ENCODE measurements at places on chromosomes 13 and 19.

DNA sequence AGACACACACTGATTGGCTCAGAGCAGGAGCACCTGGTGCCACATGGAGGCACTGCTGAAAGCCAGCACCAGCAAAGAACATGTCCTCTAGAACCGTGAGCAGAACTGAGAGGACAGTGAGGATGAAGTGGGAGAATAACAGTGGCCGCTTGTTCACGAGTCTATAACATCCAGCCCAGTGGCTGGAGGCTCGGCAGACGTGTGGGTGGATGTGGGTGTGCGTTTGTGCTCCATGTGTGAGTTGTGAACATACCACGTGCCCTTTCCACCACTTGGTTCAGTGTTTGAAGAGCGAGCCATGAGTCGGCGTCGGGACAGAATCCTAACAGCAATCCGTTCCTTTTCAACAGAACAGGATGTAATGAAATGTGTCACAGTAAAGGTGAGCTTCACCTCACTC, 113.0 kb downstream of the SOX1 start:
- DNase-seq = no peak

DNA sequence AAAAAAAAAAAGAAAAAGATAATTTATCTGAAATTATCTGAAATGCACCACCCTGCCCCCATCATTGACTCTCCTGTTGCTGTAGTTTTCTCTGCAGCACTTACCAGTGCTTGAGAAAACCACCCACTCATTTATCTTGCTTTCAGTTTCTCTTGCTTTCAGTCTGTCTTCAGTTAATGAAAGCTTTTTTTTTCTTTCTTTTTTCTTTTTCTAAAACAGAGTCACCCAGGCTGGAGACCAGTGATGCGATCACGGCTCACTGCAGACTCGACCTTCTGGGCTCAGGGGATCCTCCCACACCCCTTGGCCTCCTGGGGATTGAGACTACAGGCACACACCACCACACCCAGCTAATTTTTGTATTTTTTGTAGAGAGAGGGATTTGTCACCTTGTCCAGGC, 4.3 kb upstream of the ACP5 start:
- DNase-seq = no peak

DNA sequence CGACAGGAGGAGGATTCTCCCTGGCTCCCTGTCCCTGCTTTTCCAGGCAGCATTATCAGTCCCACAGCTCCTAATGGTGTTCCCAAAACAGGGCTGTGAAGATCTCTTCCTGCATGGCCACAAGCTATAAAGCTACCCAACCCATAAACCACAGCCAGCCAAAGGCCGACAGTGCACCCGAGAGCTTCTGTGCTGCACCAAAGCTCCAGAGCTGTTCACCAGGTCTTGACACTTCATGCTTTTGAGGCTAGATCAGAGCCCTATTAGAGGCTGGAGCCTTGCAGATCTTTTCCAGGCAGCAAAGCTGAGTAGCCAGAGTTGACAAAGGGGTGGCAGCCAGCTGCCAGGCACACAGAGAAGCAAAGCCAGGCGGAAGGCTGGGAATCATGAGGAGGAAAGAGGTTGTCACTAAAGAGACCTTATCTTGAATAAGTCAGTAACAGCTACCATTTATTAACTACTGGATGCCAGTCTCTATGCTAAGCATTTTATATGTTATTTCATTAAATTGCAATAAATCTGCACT, 180.4 kb downstream of the KATNAL1 start:
- no peak for DNase-seq

GRCh38 chr19:33638167-33639034, 16.6 kb downstream of the CHST8 start:
- DNase-seq = no peak

GRCh38 chr19:55444646-55445045, 1.5 kb upstream of the SHISA7 start:
- DNase-seq = no peak

DNA sequence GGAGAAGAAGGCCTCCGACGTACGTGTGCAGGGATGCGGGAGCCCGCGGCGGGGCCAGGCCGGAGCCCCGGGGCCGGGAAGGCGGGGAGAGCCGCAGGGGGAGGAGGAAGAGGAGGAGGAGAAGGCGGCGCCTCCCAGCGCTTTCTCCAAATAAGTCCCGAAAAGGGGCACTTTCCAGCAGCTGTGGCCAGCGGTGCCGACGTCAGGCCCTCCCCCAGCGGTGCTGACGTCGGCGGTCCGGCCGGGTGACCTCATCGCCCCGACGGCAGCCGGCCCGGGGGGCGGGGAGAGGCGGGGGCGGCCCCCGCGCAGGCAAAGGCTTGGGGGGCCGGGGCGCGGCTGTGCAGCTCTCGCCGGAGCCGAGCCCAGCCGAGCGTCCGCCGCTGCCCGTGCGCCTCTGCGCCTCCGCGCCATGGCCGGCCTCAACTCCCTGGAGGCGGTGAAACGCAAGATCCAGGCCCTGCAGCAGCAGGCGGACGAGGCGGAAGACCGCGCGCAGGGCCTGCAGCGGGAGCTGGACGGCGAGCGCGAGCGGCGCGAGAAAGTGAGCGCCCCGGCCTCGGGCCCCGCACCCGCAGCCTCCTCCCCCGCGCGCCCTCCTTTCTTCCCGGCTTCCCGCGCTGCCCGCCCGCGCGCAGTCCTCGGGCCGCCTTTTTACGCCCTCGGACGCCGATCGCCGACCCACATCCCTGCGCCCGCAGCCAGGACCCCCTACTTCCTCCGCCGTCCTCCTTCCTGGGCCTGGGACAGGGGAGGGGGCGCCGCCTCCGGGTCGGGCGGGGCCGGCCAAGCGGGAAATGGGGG, at the start of gene TPM4:
TSS of gene TPM4 (plus strand) at position 342 of the 804 bp plus-strand sequence. CDS start at position 413, 71 bp downstream.
- peak; percentile 94 for DNase-seq

DNA sequence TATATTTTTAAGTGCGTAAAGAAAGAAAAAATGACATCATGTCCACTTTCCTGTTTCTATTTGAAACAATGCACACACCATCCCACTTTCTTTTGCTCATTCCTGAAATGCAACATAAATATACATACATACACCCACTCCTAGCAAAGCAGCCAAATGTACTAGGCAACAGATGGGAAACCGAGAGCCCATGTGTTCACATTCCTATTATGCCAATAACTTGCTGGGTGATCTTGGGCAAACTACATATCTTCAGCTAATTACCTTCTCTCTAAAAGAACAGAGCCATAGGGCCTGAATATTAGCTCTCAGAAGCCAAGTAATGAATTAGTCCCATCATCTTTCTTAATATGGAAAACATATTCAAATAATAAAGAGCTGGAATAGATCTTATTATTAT, 610.6 kb upstream of the ATXN8OS start:
- DNase-seq = no peak

DNA sequence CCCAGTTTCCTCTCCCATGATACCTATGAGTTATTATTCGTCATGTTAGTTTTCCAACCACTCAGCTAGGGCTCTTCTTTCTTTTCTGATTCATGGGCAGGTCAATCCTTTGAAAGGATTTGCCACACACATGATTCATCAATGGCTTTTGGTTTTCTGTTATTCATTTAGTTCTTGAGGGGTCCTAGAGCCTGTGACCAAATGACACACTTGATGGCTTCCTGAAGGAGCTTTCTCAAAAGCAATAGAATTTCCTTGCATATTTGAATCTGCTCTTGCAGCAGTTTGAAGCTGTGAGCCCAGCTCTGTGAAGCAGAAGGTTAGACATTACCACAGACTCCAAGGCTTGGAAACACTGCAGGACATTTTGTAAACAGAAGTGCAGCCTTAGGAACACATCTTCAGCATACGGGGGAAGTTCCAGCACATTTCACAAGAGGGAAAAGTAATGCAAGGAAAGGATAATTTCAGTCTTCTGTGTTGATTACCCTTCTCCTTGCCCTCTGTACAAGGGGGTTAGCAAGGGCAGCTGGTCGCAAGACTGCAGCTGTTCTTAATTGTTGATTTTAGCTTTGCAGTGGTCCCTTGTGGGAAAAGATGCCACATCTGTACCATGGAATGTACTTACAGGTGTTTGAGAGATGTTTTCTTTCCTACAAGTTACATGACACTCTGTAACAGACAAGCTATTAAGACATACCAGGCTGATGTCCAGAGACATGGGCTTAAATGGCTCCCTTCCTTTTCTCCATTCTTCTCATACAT, 338.6 kb downstream of the KCNRG start:
- peak; percentile 9 for DNase-seq

DNA sequence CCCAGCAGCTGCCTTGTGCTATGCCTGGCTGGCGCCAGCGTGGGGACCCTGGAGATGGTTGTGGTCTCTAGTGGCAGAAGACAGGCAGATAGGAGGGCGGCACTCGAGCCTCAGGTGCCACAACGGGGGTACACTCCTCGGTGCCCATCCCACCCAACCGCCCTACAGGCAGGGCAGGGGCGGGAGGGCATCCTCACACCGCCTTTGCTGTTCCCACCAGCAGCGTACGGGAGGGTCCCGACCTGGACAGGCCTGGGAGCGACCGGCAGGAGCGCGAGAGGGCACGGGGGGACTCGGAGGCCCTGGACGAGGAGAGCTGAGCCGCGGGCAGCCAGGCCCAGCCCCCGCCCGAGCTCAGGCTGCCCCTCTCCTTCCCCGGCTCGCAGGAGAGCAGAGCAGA, 16.6 kb downstream of the PLIN4 start:
- DNase-seq = no peak

DNA sequence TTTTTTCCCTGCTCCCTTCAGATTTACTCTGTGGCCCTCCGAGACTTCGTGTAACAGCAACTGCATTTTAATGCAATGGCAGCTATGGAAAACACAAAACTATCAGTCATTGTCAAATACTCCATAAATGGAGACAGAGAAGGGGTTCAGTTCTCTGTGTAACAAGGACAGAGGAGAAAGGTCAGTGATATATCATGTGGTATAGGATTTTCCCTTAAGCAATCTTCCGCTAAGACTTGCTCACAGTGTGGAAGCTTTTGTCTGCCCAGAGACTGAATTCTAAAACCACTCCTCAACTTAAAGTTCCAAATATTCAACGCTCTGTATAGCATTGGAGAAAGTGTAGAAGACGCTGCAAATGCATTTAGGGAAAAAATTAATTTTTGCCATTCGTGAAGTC, 111.3 kb upstream of the EDNRB start:
- no peak for DNase-seq

GRCh38 chr13:62512194-62513141, 1096.8 kb upstream of the PCDH20 start:
- peak; percentile 66 for DNase-seq
